ENCODE measurements at places on chromosomes 7 and 10.

- no peak for DNase-seq
These were observed 12.7 kb downstream of the DHTKD1 start for GRCh38 chr10:12081470-12081869.

- no peak for DNase-seq
These were observed 229.3 kb downstream of the GPR37 start for GRCh38 chr7:124536156-124536762.

DNA sequence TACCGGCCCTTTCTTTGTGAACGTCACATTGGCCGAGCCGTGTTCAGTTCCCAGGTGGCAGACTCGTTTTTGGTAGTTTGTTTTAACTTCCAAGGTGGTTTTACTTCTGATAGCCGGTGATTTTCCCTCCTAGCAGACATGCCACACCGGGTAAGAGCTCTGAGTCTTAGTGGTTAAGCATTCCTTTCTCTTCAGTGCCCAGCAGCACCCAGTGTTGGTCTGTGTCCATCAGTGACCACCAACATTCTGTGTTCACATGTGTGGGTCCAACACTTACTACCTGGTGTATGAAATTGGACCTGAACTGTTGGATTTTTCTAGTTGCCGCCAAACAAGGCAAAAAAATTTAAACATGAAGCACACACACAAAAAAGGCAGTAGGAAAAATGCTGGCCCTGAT, 9.9 kb upstream of the CSGALNACT2 start:
- DNase-seq: no peak

DNA sequence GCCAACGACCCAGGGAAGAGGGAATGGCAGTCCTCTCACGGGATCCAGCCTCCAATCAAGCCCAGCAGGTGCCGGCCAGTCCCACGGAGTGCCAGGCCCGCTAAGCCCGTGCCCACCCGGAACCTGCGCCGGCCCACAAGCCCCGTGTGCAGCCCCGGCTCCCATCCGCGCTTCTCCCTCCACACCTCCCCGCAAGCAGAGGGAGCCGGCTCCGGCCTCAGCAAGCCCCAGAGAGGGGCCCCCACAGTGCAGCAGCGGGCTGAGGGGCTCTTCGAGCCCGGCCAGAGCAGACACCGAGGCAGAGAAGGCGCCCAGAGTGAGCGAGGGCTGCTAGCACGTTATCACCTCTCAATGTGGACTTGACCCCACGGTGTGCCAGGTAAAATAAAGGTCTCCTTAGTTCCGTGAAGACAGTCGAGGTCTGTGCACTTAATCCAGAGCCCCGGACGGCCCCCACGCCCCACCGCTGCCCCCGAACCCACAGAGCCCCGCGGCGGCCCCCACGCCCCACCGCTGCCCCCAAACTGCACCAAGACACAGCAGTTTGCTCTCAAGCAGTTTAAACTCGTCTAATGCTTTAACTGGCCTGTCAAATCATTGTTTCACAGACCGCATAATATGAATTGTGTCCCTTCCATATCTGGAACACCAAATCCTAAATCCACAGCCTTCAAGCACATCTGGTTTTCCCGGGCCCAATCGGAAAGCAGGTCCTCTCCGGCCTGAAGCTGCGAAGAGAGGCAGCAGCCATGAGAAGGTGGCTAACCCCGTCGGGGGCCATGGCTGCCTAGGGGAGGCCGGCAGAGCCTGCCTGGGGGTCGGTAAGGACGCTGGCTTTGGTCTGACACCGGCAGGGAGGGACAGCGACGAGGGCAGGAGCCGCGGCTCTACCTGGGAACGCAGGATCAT, 307.8 kb downstream of the PTPRN2 start:
- DNase-seq: no peak

GRCh38 chr10:84264611-84265141, 19.8 kb downstream of the RGR start:
- DNase-seq: peak; percentile 54
